ENCODE measurements at places on chromosomes 4 and X.

DNA sequence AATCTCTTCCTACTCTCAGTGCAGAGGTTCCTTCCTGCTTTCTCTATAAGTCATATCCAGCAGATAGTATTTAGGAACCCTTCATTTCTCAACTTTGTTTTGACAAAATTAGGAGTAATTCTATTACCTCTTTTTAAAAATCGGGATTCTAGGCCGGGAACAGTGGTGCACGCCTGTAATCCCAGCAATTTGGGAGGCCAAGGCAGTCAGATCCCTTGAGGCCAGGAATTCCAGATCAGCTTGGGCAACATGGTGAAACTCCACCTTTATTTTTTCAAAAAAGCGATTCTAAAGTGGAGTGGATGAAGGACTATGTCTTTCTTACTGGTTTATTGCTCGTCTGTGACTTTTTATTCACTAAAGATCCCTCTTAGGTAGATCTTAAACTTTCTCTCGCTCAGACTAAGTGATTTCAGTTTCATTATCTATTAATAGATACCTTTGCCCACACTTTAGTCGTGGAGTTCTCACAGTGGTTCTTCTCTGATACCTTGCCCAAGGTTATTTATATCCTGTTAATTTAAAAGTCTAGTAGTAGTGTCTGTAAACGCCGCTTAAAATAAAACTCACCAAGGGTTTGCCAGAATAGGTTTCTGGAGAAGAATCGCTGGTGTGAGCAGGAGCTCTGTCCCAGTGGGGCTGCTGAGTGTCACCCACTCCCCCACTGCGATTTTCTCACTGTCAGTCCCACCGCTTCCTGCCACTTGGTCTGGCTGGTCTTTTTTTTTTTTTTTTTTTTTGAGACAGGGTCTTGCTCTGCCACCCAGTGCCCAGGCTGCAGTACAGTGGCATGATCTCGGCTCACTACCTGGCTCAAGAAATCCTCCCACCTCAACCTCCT, 27.0 kb upstream of the TMEM131L start:
- DNase-seq = peak; percentile 21

GRCh38 chrX:153377727-153378126, 23.4 kb downstream of the PNMA6E start:
- DNase-seq = no peak

DNA sequence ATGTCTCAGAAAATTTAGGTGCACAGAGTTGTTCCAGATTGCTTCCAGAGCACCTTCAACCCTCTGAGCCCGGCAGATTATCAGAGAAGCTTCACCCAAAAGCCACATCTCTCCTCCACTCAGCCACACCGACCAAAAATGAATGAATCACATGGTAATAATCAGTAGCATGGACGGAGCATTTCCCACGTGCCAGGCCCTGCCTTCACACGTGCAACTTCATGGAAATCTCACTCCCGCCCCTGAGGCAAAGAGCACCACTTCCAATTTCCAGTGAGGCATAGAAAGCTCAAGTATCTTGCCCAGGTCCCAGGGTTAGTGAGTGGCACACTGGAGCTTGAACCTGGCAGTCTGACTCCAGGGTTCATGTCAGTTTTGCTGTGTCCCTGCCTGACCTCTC, 56.5 kb downstream of the RELL1 start:
- DNase-seq = no peak

GRCh38 chr4:108417923-108418322, 202.5 kb upstream of the RPL34 start:
- no peak for DNase-seq

GRCh38 chr4:10998846-10999245, 314.3 kb upstream of the CLNK start:
- DNase-seq = no peak

DNA sequence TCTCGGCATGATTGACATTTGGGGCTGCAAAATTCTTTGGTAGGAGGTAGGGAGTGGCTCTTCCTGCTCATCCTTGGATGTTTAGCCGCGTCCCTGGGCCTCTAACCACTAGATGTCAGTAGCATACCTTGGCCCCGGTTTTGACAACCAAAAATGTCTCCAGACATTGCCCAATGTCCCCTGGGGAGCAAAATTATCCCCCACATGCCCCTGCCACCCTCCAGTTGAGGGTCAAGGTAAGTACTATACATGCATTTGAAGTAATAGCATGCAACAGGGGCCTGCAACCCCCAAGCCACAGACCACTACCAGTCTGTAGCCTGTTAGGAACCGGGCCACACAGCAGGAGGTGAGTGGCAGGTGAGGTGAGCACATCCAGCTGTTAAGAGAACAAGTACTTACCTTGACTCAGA, 17.6 kb upstream of the KIAA1210 start:
- DNase-seq = no peak

DNA sequence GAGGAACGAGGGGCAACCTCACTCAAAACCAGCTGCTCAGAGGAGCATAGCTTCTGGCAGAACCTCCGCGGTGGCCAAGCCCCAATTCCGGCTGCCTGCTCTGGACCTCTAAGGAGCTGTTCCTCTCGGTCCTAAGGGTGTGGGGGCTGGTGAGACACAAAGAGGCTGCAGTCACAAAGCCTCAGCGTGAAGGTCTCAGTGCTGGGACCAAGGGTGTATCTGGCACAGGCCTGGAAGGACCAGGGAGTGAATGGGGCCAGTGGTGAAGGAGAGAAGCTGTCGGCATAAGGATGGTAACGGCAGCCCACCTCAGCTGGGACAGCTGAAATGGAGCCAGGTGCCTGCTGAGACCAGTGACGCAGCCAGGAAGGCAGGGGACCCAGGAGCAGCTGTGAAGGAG, 5.3 kb downstream of the PDE6B start:
- DNase-seq = no peak

DNA sequence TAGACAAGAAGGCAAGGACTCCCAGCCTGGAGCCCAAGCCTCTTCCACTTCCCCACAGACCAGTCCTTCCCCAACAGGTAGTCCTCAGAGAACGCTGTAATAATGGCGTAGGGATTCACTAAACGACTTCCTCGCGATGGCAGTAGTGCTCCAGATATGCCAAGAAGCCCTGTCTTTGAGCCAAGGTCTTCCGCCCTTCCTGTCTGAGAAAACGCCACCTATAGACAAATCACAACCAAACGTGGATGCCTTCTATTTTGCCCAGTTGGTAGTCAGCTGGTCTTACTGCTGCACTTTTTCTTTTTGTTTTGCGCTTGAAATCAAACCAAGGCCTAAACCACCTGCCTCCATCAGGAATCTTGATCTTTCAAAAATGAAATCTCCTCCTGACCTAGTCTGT, 203.3 kb downstream of the OR13H1 start:
- DNase-seq = no peak

DNA sequence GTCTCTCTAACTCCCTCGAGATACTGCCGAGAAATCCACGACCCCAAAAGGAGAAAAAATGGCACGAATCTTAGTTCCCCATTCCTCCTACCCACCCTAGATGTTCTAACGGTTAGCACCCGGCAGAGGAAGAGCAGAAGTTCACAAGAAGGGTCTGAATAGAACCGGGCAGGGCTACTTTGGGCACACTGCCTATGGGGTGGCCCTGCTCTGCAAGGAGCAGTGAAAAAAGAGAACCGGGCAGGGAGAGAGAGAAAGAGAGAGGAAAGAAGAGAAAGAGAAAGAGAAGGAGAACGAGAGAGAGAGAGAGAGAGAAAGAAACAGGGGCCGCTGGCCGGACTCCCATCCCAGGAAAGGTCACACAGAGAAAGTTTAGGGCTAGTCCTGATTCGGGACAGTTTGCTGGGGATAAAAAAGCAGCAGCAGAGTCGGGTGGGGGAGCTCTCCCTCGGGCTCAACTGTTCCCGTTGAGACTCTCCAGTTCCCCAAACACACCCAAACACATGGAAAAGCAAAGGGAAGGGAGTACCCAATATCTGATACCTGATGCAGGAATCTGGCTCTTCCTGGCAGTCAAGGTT, 468 bp downstream of the GLA start:
- DNase-seq = no peak
